ENCODE measurements at places on chromosomes 2 and 18.

GRCh38 chr2:63613391-63613901 lies 24.7 kb downstream of the MDH1 start:
- DNase-seq, result peak; percentile 26

GRCh38 chr18:10201659-10202058 lies 252.8 kb upstream of the APCDD1 start:
- DNase-seq, result no peak

GRCh38 chr2:41042343-41042742 lies 590.5 kb upstream of the SLC8A1 start:
- no peak for DNase-seq

- no peak for DNase-seq
These were observed 22.2 kb upstream of the TTC39C start for GRCh38 chr18:23992089-23992940.

- no peak for DNase-seq
These were observed 151.4 kb downstream of the SNTG2 start for GRCh38 chr2:1101982-1102590.

- no peak for DNase-seq
These were observed 316.9 kb upstream of the LRRTM4 start for GRCh38 chr2:77839102-77839501.

DNA sequence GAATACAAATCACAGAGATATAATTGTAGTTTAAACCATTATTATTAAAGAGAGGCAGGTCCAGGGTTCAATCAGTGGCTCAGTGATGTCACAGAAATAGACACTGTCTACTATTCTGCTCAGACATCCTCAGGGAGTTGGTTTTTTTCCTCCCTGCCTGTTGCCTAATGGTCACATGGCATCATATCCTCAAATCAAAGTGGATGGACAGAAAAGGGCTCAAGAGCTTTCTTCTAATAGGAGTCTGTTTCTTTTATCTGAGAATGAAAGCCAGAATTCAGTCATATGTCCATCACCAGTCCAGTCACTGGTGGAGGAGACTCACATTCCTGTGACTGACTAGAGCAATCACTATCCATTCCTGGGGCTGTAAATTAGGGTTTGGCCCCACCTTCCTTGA lies 27.9 kb upstream of the EPC2 start:
- DNase-seq, result no peak

DNA sequence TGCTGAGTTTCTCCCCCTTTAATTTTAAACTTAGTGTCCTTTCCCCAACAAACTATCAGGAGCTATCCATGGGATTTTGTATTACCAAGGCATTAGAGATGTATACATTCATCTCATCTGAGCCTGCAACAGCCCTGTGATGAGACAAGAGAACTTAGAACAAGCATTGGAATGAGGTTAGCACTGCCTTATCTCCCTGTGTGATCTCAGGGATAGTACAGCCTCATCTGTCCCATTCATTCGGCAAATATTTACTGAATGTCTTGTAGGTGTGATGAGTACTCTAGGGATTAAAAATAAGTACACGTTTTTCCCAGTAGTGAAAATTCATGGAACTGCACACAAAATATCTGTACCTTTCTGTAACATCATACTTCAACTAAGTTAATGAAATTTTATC lies 45.6 kb downstream of the PAIP2B start:
- no peak for DNase-seq

GRCh38 chr2:173001664-173002604 lies 73.7 kb upstream of the MAP3K20 start:
- DNase-seq, result no peak

DNA sequence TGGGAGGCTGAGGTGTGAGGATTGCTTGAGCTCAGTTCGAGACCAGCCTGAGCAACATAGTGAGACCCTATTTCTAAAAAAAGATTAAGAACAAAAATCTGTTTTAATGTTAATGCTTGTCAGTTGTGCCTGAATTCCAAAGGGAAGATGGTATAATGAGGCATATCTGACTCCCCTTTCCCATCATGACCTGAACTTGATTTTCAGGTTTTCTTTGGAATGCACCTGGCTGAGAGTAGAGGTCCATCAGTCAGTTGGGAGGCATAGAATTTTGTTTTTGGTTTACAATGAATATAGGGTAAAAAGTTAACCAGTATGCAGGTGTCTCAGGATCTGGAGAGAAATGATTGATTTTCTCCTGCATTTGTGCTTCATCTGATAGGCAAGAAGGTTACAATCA lies 20.4 kb downstream of the RPIA start:
- no peak for DNase-seq

GRCh38 chr18:22282311-22283115 lies 113.1 kb downstream of the GATA6 start:
- DNase-seq, result peak; percentile 18

DNA sequence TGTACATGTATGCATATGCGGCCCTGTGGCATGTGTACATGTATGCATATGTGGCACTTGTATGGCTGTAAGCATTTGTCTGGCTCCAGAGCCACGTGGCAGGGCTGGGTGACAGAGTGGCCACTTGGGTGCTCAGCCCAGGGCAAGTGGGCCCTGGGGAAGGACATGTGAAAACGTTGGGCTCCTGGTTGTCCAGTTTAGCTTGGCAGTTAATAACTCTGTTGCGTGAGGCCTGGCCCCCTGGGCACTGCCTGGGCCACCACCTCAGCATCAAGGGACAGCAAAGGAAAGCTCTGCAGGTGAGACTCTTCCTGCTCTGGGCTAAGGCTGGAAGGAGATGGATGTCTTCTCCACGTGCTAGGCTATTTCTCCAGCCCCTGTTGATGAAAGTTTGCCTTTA lies 119.9 kb downstream of the CTIF start:
- DNase-seq, result no peak

- DNase-seq, result no peak
These were observed 102.5 kb downstream of the RBM43 start for GRCh38 chr2:151159109-151159662.

GRCh38 chr2:54353216-54353615 lies 97.2 kb upstream of the TSPYL6 start:
- peak; percentile 11 for DNase-seq

DNA sequence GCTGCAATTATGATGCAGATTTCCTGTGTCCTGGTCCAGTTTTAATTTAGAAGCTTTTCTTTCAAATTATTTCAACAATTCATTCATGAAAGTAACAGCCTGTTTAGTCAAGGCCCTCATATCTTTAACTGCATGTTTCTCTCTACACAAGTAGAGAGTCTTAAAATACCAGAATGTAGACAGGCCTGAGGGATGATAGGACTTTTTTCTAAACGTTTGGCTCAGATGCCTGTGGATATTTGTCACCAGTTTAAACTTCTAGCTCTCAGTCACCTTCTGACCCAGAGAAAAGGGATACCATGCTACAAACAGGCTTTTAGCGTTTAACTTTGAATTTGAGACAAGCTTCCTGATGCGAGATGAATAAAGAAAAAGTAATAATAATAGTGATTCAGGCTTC lies 15.7 kb downstream of the COL5A2 start:
- peak; percentile 46 for DNase-seq

Measured in HAP-1 (cell line).